HepG2 (cell line): ENCODE measurements at places on chromosomes 5 and 9.

DNA sequence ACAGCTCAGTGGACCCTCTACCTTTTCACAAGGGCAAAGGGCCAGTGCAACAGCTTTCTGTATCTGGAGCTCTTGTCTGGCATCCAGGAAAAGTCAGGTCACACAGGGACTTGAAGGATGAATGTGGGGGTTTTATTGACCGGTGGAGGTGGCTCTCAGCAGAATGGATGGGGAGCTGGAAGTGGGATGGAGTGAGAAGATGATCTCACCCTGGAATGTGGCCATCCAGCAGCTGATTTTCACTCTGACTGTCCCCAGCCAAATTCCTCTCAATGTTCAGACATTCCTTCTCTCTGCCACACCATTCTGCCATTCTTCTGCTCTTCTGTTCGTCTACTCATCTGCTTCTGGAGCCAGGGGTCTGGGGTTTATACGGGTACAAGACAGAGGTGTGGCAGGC lies 1119.9 kb downstream of the TAF11L14 start:
- H3K27ac ChIP-seq = no peak overlapping the region
- DNase-seq = no peak
- no peak overlapping the region for H3K4me3 ChIP-seq

GRCh38 chr9:124140941-124141568 lies 116.7 kb upstream of the NEK6 start:
- H3K4me1 ChIP-seq = peaks cover 32% of the 10 kb centered on the region
- no peaks in the 10 kb centered on the region for H3K36me3 ChIP-seq
- H3K27ac ChIP-seq = no peak overlapping the region
- no peak overlapping the region for H3K4me3 ChIP-seq
- DNase-seq = no peak

DNA sequence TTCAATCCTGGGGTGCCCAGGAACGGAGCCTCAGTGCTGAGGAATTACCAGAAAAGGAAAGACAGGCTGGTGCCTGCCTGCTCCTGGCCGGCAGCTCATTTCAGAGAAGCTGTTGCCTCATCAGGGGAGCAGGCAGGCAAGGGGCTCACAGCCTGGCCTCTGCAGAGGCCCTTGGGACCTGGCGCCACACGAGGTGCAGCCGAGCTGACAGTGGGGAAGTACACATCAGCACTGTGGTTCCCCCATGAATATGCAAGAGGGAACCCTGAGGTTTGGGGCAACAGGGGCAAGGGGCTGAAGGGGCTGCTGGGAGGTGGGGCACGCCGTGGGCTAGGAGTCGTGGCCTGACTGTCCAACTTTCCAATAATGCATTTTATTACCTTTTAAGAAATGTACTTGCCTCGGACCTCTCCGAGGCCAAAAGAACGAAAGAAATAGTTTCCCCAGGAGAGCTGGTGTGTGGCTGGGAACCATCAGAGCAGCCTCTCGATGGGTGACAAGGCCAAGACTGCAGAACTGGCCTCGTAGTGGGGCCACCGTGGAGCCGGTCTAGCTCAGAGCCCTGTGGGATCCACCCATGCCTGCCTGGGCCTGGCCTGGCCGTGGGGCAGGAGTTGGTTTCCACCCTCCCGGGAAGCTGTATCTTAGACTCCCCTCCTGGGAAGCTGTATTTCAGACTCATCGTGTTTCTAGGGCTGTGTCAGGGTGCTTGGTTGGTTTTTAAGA lies 198.6 kb downstream of the PAX5 start:
- H3K4me1 ChIP-seq = peaks cover 38% of the 10 kb centered on the region
- H3K27ac ChIP-seq = no peak overlapping the region
- no peaks in the 10 kb centered on the region for H3K36me3 ChIP-seq
- no peak overlapping the region for H3K4me3 ChIP-seq
- 0 out of 2 replicates have a peak, but pooled peaks cover 1% of the 10 kb centered on the region for H3K27me3 ChIP-seq

DNA sequence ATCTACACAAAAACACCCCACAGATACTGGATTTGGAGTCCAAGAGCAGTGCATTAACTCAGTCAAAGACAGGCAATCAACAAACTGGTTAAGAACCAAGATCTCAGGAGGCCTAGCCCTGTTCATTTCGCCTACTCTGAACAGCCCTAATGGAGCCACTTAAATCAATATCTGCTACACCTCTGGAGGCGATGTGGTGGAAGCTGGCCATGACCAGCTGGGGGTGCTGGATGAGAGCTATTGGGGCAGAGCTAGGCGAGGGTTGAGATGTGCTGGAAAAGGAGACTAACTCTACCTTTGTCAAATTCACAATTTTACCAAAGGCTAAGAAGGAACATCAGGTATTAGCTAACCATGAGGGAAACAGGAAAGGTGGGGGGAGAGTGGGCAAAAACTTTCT lies 23.3 kb upstream of the ARSB start:
- H3K27me3 ChIP-seq = no peaks in the 10 kb centered on the region
- no peak overlapping the region for H3K27ac ChIP-seq
- H3K4me1 ChIP-seq = peaks cover 19% of the 10 kb centered on the region

DNA sequence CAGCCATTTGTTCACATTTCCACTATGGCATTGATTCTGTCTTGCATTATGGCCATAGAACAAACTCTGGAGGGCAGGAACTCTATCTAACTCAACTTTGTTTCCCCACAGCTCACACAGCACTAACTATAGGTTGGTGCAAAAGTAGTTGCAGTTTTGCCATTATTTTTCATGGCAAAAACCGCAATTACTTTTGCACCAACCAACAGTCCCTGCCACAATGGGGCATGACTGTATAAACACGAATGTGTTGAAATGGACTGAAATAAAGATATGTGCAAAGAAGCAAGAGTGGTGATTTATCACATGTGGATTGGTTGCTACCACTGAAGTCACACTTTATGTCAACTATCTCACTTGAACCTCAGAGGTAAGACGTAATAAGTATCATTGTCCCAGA lies 338.7 kb downstream of the NTRK2 start:
- no peaks in the 10 kb centered on the region for H3K4me1 ChIP-seq
- H3K36me3 ChIP-seq = no peaks in the 10 kb centered on the region
- H3K27ac ChIP-seq = no peak overlapping the region
- no peak for DNase-seq

DNA sequence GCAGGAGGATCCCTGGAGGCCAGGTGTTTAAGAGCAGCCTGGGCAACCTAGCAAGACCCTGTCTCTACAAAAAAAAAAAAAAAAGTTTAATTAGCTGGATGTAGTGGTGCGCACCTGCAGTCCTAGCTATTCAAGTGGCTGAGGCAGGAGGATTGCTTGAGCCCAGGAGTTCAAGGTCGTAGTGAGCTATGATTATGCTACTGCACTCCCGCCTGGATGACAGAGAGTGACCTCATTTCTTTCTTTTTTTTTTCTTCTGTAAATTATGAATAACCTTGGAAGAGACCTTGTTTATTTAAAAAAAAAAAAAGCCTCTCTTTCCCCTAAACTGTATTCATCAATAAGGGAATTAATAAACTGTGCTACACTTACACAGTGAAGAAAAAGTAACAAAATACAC lies 43.6 kb upstream of the SLC30A5 start:
- no peak overlapping the region for H3K27ac ChIP-seq
- no peak overlapping the region for H3K4me3 ChIP-seq
- H3K4me1 ChIP-seq = peaks cover 31% of the 10 kb centered on the region

DNA sequence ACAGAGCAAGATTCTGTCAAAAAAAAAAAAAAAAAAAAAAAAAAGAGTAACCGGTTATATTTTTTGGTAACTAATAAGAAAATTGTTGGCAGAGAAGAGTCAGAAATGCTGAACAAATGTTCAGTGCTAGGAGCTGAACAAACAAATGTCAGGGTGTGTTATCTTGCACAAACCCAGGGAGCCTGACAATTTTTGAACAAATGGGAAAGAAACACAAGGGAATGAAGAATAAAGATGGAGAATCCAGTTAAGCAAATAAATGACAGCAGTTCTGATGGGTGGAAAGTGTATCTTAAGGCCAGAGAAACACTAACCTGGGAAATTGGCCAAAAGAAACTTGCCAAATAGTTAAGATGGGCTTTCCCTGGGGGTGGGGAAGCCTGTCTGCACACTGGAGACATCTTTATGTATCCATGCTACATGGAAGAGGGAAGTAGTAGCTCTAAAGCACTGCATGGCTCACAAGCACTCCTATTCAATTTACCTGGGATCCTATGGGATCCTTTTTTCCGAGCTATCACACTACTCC lies 23.7 kb downstream of the KLHL3 start:
- no peak overlapping the region for H3K4me3 ChIP-seq
- H3K4me1 ChIP-seq = no peaks in the 10 kb centered on the region
- H3K27ac ChIP-seq = no peak overlapping the region
- H3K36me3 ChIP-seq = no peaks in the 10 kb centered on the region
- H3K27me3 ChIP-seq = no peaks in the 10 kb centered on the region

DNA sequence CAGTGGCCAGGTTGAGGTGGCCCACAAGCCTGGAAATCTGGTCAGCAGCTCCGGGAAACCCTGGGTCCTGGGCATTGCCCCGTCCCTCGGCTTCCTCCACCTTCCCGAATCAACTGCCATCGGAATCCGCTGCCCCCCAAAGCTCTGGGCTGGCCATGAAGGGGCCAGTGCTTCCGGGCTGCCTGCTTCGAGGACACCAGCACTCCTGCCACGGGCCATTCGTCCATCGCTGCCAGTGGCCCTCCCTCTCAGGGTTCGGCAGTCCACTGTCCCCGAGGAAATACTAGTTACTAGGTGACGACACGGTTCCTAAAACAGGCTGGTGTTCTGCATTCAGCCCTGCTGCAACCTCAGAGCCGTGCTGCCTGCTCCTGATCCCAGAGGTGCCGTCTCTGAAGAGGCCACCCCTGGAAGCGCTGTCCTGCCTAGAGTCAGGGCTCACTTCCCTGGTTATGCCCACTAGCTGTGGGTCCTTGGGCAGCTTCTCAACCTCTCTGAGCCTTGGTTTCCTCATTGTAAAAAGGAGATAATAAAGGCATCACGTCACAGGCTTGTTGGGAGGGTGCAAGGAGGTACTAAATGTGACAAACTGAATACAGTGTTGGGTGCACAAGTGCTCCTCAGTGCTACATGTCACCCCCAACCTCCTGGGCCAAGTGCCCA lies 3.5 kb upstream of the WDR5 start:
- H3K4me3 ChIP-seq = no peak overlapping the region
- peaks cover 52% of the 10 kb centered on the region for H3K4me1 ChIP-seq
- no peaks in the 10 kb centered on the region for H3K36me3 ChIP-seq
- DNase-seq = no peak
- H3K27ac ChIP-seq = no peak overlapping the region

GRCh38 chr9:118034701-118035100 lies 330.5 kb downstream of the TLR4 start:
- DNase-seq = no peak
- no peak overlapping the region for H3K4me3 ChIP-seq
- H3K27ac ChIP-seq = no peak overlapping the region
- H3K27me3 ChIP-seq = no peaks in the 10 kb centered on the region
- no peaks in the 10 kb centered on the region for H3K36me3 ChIP-seq

- H3K4me1 ChIP-seq = no peaks in the 10 kb centered on the region
- DNase-seq = no peak
- H3K27me3 ChIP-seq = no peaks in the 10 kb centered on the region
- no peak overlapping the region for H3K27ac ChIP-seq
- H3K4me3 ChIP-seq = no peak overlapping the region
These were observed 71.4 kb downstream of the RAPGEF6 start for GRCh38 chr5:131563434-131564228.

DNA sequence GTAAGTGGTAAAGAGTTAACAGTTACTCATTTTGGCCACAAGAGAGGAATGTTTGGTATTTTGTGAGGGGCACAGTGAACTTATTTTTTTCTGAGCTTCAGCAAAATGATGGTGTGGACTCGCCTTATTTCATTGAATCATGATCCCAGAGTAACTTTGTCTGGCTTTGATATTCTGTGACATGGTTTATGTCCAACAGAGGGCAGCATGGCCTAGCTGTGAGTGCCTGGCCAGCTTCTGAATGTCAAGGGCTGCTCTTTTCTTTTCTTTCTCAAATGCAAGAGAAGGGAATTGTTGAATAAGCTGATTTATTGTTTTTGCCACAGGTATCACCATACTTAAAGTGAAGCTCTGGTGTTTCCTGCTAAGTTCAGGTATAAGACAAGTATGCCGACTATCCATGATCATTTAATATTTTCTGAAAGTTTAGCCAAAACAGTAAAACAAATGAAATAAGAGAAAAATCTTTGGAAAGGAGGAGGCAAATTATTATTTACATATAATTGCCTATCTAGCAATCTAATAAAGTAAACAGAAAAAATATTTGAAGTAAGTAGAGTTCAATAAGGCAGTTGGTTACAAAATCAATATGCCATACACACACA lies 31.7 kb downstream of the MRPL22 start:
- H3K27ac ChIP-seq = no peak overlapping the region
- H3K4me1 ChIP-seq = peaks cover 19% of the 10 kb centered on the region

DNA sequence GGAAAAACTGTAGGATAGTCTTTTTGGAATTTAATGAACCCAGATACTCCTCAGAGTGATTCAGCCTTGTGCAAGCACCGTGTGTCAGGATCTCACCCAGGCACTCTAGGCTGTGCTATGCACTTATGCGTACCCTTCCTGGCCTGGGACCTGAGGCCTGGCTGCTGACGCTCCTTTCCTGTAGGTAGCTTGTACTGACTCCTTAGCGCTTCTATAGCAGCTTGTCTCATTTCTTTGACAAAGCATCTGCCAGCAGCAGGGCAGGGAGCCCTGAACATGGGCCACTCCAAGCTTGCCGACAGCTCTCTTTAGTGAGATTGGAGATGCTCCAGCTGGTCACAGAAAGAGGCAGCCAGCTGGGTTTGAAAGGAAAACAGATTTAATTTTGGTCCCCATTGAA lies 147.3 kb downstream of the SGCD start:
- no peak overlapping the region for H3K27ac ChIP-seq
- DNase-seq = no peak
- no peaks in the 10 kb centered on the region for H3K36me3 ChIP-seq
- H3K4me1 ChIP-seq = no peaks in the 10 kb centered on the region
- H3K4me3 ChIP-seq = no peak overlapping the region
- H3K27me3 ChIP-seq = no peaks in the 10 kb centered on the region

DNA sequence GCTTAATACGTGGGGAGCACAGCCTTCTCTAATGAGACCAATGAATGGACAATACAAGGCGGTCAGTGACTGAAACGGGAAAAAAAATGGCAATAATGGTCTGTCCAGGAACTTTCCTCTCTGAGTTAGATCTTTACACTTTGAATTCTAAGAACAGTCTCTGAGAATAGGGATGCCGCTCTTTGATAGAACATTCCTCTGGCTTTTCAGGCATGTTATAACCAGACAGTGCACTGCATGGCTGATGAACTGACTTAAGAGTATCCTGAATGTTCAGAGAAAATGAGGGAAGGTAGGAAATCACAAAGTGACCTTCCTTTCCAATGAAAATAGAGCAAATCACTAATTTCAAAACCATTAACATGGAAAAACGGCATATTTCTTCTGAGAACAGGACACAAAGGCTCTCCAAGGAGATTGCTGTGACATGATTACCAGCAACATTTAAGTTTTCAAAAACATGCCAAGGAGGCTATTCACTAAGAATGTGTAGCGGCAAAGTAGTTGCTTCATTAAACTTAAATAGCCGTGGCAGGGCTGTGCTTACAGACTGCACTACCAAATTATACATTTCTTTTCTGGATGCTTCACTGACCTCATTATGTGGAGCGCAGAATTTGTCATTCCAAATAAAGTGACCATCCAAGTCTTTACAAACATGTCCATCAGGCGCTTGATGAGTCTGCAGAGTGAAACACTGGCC lies 105.9 kb downstream of the MARCHF3 start:
- H3K27ac ChIP-seq = no peak overlapping the region
- no peaks in the 10 kb centered on the region for H3K36me3 ChIP-seq
- no peak overlapping the region for H3K4me3 ChIP-seq
- no peaks in the 10 kb centered on the region for H3K4me1 ChIP-seq
- H3K27me3 ChIP-seq = no peaks in the 10 kb centered on the region
